ENCODE measurements at places on chromosomes 11 and 22.

DNA sequence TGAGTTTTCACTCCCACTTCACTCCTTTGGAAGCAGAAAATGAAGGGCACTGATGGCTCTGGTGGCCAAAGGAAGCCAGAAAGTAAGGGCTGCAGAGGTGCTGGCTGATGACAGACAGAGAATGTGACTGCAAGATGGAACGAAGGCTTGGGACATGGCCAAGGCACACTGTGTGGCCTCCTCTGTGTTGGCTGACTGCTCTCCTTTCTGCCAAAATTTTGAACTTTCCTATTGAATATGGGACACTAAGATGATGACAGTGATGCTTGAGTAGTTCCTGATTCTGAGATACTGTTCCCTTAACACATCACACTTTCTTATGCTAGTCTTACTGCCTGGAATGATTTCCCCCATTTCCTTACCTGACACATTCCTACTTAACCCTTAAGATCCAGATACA is 156.4 kb downstream of the SWAP70 start:
- no peak for DNase-seq

- no peak for DNase-seq
Observed at GRCh38 chr11:75740681-75741080, 23.0 kb downstream of the MOGAT2 start.

DNA sequence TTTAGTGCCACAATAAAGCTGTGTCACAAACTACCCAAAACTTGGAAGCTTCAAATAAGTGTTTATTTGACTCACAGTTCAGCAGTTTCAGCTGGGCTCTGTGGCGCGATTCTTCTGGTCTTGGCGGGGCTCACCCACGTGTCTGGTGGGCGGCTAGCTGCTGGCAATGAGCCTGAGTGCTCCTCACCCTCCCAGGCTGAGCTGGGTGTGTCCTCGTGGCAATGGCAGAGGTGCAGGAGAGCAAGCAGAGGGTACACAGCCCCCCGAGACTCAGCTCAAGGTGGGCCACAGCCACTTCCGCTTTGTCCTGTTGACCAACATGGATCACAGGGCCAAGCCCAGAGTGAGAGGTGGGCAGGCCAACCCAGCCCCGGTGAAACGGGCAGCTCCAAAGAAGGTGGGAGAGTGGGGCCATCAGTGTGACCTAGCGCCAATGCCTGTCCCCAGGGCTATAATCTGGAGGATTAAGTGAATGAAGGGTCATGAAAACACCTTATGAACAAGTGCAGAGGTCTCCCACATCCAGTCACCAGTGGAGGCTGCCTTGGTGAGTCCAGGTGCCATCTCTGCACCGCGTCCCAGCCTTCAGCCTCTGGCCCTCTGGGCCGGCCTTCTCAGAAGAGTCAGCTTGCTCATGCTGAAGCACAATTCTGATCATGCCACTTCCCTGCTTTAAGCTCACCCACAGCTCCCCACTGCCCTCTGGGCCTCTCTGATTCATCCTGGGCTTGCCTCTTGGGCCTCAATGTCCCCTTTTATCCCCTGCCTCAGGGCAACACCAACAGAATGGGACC is 74.6 kb upstream of the RTL6 start:
- DNase-seq, result no peak

DNA sequence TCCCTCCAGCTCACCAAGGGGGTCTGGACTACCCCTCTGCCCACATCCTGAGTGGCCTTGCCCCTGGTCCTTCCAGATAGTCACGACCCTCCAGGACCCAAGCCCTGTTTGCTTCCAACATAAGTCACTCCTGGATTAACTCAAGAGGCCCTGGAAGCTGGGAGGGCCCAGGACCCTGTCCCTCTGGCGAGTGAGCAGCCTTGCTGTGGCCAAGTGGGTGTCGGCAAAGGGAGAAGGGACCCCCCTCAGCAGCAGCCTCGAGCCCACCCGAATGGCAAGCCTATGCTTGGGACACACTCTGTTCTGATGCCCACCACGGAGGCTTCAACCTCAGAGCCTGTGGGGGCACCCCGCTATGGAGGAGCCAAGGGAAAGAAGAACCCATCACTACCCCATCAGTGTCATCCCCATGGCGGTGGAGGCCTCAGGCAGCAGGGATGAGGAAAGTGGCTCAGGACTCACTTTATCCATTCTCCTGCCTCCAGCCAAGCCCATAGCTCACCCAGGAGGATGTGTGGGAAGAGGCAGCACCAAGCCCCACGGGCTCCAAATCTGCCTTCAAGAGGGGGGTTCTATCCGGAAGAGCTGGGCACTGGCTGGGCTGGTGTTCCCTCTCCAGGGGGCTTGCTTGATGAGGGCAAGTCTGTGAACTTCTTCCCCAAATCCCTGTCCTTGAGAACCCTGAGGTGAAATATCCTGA is 12.5 kb downstream of the SLC22A12 start:
- DNase-seq, result no peak

GRCh38 chr11:34214961-34215805 is 109.8 kb downstream of the NAT10 start:
- DNase-seq, result no peak

DNA sequence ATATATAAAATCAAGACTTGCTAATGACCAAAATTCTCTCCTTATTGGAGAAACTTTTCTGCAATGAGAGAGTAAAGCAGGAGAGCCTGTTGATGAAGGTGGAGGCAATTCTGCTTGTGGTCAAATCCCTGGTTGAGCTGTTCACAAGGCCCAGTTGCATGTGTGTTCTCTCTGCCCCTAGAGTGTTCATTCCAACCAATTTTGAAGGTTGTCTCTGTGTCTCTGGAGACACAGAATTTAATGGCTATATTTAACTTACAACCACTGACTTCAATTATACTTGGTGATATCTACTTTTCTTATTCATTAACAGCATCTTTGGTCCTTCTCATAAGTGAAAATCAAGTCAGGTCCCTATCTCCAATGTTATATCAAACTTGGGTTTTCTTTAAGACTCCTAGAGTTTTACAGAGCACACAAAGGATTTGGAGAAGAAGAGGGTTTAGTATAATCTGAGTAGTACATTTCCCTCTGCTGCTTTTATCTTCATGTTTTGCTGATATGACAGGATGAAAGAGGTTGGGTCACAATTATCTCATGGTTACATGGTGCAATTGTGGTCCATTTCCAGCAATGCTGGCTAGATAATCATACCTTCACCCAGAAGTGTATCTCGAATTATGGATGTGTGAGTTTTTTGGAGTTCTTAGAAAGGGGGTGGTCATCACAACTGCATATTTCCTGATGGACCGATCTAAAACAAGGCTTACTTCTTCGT is 4.0 kb downstream of the OOSP4A start:
- DNase-seq, result no peak

DNA sequence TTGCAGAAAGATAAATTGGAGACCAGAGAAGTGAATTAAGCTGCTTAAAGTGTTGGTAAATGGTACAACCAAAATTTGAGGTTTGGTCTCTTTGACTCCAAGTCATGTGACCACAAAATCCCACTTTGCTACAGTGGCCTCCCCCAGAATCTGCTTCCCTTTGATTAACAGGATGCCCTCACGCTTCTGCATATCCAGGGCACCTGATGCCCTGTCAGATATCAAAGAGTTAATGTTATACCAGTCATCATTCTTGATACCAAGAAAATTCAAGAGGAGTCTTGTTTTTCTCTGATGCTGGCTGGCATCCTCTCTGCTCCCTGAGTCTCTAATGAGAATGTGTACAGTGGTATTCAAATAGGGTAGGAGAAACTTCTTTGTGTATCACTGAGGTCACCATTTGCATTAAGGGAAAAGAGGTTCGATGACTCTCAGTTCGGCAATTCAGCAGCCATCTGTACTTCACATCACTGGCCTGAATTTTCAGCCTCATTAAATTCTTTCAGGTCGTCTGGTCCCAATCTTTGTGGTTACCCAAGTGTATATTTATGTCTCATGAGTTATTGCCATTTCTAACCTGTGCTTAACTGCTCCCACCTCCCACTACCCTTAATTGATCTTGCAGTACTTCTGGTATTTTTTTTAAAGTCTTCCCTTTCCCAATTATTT is 73.9 kb downstream of the BDNF start:
- no peak for DNase-seq

GRCh38 chr11:122287401-122287800 is 171.4 kb upstream of the BLID start:
- no peak for DNase-seq

- no peak for DNase-seq
Observed at GRCh38 chr22:26835023-26835422, 177.6 kb downstream of the MIAT start.

DNA sequence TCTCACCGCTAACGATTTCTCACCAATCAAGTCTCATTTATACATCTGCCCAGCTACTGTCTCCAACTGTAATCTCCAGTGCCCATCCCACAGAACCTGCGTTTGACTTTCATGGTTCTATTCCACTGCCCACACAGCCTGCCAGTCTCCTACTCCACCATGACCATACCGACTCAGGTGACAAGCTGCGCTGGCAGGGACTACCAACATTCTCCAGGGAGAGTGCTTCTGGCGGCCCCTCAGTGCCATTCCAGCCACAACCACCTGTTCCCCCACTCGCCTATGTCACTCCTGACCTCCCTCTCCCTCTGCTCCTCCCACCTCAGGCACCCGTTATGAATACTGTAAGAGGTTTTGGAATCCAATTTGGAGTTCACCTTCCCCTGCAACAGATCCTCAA is 108.5 kb upstream of the BID start:
- DNase-seq, result no peak

DNA sequence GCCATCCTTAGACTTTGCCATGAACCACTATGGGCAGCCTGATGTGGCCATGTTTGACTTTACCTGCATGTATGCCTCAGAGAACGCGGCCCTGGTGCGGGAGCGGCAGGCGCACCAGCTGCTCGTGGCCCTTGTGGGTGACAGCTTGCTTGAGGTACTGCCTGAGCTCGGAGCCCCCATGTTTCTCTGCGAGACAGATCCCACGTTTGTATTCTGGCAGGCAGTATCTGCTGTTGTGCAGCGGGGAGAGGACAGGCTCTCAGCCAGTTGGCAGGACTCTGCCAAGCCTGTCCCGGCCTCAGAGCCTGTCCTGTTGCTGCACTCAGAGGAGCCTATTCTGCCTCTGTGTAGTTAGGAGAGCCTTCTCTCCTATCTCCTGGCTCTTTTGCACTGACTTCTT is 109.9 kb downstream of the MICAL2 start:
- DNase-seq, result no peak

DNA sequence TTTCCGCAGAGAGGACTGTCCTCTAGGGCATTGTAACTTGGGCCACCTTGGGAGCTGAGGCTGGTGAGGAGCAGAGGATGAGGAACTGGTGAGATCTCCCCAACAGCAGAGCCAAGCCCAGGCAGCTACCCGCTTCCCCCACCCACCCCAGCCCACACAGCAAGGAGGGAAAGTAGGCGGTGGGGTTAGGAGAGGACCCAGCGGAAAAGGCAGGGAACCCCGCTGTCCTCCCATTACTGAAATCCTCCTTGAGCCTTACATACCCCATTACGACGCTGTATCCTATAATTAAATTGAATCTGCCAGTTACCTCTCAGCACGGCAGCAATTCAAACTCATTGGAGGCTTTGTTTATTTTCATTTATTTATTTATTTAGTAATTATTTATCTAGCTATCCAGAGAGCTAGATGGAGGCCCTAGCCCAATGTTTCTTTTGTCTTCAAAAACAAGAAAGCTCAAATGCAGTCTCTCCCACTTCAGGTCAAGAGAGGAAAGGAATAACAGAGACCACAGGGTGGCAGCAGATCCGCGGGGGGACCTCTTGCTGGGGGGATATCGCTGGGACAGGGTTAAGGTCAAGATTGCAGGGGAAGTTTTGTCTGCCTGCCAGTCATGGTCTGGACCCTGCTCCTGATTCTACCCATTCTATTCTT is 218.0 kb downstream of the ST3GAL4 start:
- peak; percentile 64 for DNase-seq

DNA sequence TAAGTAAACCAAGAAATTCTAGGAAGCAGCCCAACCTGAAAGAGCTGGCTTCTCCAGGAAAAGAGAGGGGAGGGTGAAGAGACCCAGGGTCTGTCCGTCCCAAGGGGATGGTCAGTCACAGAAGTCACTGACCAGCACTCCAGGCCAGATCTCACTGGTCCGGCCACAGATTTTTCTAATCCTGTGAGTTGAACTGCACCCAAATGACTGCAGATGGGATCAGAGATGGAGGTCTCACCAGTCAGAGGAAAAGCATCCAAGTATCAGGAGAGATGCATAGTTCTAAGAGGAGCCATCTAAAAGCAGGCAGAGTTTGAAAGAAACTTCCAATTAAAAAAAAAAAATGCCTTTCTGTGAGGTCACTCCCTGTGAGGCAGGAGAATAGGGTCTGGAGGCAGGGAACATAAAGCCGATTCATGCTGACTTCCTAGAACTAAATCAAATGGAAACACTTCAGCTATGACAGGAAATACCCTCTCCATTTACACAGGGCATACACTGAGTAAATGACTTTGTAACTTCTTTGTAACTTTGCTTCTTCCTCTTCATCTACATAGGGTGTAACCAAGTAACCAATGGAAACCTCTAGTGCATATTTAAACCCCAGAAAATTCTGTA is 144.5 kb downstream of the CCDC34 start:
- no peak for DNase-seq

DNA sequence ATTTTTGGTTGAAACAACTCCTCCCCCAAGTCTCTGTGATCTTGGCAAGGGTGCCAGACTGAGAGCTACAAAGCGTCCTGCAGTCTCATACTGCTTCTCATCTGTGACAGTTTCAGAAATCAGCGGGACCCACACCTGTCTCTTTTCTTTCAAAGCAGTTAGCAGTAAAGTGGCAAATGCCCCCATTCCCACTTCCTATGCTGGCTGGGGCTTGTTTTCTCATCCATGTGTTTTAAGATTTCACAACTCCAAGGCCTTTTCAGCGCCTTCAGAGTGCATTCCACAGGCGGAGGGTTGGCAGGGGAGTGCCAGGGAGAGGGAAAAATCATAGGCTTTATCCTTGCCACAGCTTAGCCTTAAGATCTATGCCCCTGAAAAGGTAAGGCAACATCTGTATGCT is 493.5 kb downstream of the OPCML start:
- DNase-seq, result no peak

DNA sequence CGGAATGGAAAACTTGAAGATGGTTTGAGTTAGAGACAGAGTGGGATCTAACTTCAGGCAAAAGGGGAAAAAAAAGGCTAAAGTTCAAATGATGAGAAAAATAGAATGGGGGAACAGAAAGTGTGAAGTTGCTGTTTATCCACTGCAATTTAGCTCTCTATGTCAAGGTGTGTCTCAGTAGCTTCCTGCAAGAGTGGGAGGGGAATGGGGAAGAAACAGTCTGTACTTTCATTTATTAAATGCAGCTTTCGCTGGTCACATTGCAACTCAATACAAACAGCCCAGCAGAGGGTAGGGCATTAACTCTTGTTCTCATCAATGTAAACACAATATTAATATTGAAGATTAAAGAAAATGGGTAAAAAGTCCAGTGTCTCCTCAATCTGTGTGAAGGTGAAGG is 214.7 kb upstream of the SYN3 start:
- no peak for DNase-seq
